ENCODE measurements at places on chromosomes 2 and 18. TPM values are rescaled to one million over a fixed set of nuclear protein-coding genes. Genes with fewer than 3 reads are reported as not detected.

Gene VAMP5
- 2.7 TPM for total RNA-seq

Gene FBXO48
- 0.68 TPM for total RNA-seq

Gene CDH19
- under 0.01 TPM for total RNA-seq

Gene BCL2
- total RNA-seq = 1.8 TPM

Gene TRABD2A
- 1.4 TPM for total RNA-seq

Gene GPAT2
- total RNA-seq = under 0.01 TPM

Gene HOXD8
- not detected for total RNA-seq

Gene TCF23
- not detected for total RNA-seq

Gene C2orf80
- total RNA-seq = not detected

Gene USP14
- 27.0 TPM for total RNA-seq

Gene ZNF512
- total RNA-seq = 3.8 TPM

Gene AQP12A
- total RNA-seq = not detected

Gene HSBP1L1
- total RNA-seq = 19.7 TPM

Gene MAP2
- total RNA-seq = 13.2 TPM

Gene HOXD1
- not detected for total RNA-seq

Gene BOLL
- not detected for total RNA-seq

Gene STPG4
- 0.07 TPM for total RNA-seq

Gene DCDC2C
- total RNA-seq = not detected

Gene ZNF385B
- not detected for total RNA-seq

Gene GPR39
- total RNA-seq = 2.7 TPM

Gene CDK5R2
- 0.07 TPM for total RNA-seq

Gene SAG
- total RNA-seq = not detected

Gene IL36B
- under 0.01 TPM for total RNA-seq

Gene TBR1
- not detected for total RNA-seq

Gene STARD6
- total RNA-seq = not detected

Gene TRAPPC8
- total RNA-seq = 60.9 TPM

Gene FKBP7
- total RNA-seq = 0.68 TPM
